ENCODE measurements at places on chromosomes 16 and 17.

DNA sequence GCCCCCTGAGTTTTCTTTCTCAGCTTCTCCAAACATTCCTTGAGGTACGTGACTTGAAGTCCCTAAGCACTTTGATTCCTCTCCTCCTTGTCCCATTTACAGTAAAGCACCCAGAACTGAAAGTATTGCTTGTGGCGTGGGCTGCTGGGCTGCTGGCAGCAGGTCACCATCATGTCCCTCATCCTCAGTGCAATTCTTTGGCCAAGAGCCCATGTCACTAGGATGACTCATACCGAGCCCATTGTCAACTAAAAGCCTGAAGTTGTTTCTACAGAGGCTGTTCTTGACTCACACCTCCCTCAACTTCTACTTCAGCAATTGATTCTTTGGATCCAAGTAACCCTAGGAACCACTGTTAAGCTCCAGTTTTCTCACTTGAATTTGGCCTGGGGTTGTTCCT lies 54.3 kb downstream of the KPNA2 start:
- no peak for DNase-seq

DNA sequence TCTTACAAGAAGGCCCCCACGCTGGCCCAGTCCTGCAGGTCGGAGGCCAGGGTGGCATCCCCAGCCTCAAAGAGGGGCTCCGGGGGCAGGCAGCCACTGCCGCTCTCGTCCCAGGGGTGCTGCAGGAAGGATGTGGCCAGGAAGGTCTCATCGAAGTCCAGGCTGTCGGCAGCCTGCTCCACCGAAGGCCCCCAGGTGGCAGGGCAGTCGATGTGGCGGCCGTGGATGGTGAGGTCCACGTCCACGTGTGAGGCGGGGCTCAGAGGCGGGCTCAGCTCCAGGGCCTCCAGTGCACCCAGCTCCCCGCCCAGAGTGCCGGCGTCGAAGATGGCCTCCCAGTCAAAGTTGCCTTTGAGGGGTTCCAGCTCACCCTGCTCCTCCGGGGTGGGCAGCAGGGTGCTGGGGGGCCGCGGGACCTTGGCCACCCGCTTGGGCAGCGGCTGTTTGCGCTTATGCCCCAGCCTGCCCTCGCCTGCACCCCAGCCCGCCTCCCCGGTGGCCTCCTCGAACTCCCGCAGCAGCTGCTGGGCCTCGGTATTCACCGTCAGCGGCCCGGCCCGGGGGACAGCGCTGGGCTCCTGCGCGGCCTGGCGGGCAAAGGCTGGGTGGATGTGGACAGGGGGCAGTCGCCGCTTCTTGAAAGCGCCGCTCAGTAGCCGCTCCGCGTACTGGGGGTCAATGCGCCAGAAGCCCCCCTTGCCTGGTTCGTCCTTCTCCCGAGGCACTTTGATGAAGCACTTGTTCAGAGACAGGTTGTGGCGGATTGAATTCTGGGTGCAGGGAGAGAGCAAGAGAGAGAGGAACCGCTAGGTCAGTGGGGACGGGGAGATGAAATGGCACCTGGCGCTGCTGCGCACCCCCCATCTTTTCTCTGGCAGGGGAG lies 3.5 kb downstream of the FOXJ1 start:
- no peak for DNase-seq

DNA sequence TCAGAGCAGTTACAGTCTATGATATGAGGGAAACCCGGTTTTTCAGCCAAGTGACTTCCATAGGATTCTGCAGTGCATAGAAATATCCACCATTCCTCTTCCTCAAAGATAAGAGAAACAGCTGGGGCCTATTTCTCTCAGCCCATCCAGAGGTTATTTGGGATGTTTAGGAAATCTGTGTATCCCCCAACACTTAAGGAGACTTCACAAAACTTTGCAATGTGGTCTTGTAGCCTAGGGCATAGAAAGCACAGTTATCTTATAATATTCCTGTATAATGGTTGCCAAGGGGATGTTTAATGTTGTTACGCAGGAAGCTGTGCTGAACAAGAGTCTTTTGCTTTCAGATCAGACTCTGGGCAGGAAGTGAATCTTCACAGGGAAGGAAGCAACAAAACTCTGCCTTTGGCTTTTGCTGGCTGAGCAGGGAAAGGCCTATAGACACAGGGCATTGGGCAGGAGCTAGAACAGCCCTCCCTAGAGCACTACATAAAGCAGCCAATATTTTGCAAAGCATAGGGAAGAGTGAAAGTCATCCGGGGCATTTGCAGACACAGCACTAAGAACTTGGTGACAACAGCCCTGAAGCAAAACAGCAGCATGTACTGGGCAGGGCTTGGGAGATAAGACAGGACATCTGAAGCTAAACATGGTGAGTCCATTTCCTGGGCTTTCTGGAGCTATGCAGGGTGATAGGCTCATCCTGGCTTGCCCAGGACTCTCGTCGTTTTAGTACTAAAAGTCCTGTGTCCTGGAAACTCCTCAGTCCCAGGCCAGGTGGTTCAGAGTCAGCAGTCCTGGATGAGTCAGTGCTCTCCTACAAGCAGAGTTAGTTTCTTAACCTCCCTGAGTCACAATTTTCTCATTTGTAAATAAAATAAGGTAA lies 18.7 kb upstream of the BEAN1 start:
- peak; percentile 1 for DNase-seq

- DNase-seq = peak; percentile 78
Measured at GRCh38 chr17:82668631-82669099, 20.4 kb upstream of the WDR45B start.

GRCh38 chr16:1823821-1824220 lies 2.8 kb downstream of the HAGH start:
- DNase-seq = peak; percentile 21

DNA sequence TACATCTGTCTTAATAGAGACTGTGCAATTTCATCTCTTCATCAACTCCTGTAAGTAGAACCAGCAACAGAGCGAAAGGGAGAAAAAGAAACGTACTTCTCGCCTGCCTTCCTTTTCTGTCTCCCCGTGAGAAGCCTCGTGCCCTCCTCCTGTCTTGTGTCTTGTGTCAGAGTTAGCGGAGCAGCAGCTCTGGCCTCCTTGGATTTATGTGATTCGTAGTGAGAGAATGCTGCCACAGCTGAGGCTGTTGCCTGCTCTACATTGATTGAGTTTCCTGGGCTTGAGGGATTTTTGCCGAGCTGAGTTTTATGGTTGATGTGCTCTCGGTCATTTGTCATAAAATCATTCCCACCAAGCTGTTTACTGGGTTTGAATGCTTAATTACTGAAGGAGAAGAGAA lies 579.1 kb upstream of the RBFOX1 start:
- DNase-seq = no peak

DNA sequence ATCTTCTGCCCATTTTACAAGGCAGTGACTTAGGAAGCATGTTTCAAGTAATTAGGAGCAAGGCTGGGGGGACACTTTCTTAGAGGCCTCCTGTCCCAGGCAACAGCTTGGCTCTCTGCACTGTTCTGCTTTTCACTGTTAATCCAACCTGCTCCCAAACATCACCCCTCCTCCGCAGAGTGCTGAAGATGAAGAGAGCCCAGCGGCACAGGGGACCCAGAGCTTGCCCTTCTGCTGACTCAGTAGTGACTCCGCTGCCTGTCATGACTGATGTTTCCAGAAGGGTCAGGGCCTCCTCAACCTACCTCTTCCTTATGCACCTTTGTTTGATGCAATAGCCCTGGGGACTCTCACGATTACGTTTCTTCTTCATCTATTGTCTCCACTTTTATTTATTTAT lies 38.9 kb upstream of the NDRG4 start:
- DNase-seq = no peak

- no peak for DNase-seq
Measured at GRCh38 chr17:74892974-74893911, at the start of gene FADS6. FADS6 (minus strand) TSS chr17:74893633; CDS start chr17:74893595, 38 bp downstream.

GRCh38 chr16:12026741-12027490 lies 50.4 kb downstream of the SNX29 start:
- no peak for DNase-seq

DNA sequence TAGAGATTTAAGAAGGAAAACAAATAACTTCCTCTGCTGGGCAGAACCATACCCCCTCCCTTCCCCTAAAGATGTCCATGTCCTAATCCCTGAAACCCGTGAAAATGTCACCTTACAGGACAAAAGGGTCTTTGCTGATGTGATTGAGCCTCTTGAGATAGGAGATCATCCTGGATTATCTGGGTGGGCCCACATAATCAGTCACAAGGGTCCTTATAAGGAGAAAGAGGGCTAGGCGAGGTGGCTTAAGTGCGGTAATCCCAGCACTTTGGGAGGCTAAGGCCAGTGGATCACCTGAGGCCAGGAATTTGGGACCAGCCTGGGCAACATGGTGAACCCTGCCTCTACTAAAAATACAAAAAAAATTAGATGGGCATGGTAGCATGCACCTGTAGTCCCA lies 12.0 kb upstream of the SLC39A11 start:
- no peak for DNase-seq

Data from hippocampal formation (tissue), 2 donors.